ENCODE measurements at places on chromosomes 5 and 9. TPM values are rescaled to one million over a fixed set of nuclear protein-coding genes. Genes with fewer than 3 reads are reported as not detected.
A peak's percentile ranks its signal among the peaks of the same experiment; 100 is the strongest.

The C5orf52 gene
- total RNA-seq: not detected

The SLCO6A1 gene
- not detected for total RNA-seq

The SPATA31D4 gene
- not detected for total RNA-seq

The DNM1 gene
- 0.40 TPM for total RNA-seq

- no peak for DNase-seq
These were observed 61.0 kb downstream of the TNFSF8 start for GRCh38 chr9:114869378-114869777.

GRCh38 chr5:81761270-81761669 lies 10.4 kb upstream of the SSBP2 start:
- DNase-seq: no peak

DNA sequence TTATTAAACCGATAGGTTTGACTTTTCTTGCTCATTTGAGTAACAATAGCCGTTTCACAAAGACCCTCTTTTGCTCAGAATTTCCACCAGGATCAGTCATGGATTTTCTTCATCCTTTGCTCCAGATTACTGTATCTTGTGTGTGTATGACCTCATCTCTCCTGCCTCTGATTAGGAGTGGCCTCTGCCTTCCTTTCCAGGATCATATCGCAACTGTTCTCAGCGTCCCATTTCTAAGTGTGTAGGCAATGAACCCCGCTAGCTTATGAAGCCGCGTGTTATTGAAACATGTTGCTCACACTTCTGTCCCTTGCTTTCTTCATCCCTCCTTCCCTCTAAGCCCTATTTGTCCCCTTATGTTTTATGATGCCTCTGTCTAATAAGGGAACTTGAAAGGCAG lies 169.8 kb upstream of the RPS23 start:
- no peak for DNase-seq

GRCh38 chr5:178466342-178466741 lies 123.9 kb downstream of the COL23A1 start:
- DNase-seq: peak; percentile 8

DNA sequence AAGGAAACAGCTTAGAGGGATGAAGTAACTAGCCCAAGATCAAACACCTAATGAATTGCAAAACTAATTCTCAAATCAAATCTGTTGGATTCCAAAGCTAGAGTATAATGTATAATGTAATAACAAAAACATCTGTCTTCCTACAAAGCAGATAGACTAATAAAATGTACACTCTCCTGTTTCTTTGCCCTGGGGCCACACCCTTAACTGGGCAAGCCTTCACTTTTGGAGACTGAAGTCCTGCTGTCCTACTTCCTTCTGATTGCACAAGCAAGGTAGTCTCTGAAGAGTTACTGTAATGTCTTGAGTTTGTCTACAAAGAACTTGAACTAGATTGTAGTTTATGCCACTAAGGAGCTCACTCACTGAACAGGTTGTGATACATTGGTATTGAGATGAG lies 2.5 kb downstream of the TTC1 start:
- DNase-seq: no peak

DNA sequence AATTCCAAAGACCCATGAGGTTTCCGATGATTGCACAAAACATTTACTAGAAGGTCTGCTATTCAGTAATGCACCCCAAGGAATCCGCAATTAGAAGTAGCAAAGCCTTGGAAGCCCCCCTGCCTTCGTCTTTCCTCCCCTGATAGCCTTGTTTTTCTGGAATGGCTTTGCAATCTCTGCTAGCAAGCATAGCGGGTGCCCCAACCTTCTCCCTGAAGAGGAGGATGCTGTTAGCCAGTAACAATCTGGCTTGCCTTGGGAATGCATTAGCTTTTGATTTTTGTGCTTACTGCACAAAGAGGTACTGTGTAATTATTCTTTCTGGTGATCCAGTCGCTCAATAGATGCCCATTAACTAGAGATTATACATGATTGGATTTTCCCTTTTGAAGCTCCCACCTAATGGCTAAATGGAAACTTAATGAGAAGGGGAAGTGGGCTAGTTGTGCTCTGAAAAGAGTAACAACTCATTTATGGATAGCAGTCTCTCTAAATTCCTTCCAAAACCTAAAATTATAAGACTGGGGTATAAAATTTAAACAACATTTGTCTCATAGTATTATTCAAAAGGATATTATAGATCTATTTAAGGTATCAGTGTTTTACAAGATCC lies 91.6 kb downstream of the FBXW11 start:
- DNase-seq: no peak

DNA sequence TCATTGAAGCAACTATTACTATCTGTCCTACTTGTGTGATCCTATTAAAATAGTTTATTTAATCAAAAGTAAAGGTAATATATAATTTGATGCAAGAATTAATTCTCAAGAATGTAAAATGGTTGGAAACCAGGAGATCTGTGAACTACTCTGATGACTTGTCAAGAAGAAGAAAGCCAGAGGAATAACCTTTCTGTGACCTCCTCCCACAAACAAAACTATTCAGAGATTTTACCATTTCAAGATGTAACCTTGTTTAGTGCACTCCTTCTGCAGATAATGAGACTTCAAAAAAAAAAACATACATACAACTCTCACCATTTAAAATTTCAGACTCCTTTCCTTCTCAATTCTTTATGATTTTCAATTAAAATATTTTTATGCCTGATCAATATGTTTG lies 79.5 kb downstream of the RFX3 start:
- DNase-seq: no peak

- DNase-seq: no peak
These were observed 4.9 kb upstream of the RCL1 start for GRCh38 chr9:4787876-4788275.

DNA sequence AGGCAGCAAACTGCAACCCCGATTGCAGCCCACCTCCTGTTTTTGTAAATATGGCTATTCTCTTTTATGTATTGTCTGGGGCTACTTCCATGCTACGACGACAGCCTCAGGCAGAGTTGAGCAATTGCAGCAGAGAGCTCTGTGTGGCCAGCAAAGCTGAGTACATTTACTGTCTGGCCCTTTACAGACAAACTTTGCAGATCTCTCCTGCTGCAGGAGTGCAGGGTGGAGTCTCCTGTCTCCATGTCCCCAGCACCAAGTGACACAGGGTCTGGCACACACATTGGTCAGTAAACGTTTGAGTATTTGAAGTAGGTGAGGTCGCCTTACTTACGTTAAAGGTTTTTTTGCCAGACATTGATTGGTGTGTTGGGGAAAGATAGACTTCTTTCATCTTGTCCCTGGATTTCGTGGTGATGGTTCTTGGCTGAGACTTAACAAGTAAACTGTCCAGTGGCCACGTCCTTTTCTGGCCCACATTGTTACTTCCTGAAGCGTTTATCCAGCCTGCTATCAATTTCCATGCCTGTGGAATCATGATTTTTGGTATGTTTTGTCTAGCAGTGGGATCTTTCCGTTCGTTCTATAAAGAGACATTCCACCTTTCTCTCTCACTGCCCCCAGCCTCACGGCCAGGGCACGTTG lies 27.2 kb downstream of the PRRC2B start:
- no peak for DNase-seq

DNA sequence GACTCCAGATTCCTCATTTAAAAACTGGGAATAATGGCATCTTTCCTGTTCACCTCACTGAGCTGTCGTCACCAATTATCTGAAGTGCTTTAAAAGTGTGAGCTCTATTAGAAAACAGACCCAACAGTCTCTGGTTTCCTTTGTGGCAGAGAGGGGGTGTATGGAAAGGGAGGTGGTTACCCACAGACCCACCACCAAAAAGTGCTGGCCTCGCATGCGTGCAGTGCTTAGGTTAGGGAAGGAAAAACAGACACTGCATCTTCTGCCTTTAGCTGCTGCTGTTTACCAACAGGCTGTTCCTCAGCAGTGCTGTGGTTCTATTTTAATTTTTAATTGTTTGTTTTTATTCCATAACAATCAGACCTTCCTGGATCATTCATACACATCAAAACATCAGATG lies 249.6 kb downstream of the PIK3R1 start:
- DNase-seq: peak; percentile 67

- DNase-seq: peak; percentile 58
These were observed 398.5 kb upstream of the RPS23 start for GRCh38 chr5:82676661-82677060.

DNA sequence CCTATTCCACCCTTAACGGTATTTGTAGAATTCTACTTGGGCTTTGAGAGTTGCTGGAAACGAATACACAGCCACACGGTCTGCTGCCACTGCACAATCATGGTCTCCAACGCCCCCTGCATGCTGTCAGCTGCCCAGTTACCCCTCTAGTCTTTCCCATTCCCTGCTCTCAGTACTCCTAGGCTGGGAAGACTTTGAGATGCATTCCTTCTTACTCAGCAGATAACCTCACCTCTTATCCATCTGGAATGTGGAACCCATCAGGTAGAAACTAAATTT lies 92.8 kb downstream of the ANKH start:
- no peak for DNase-seq

DNA sequence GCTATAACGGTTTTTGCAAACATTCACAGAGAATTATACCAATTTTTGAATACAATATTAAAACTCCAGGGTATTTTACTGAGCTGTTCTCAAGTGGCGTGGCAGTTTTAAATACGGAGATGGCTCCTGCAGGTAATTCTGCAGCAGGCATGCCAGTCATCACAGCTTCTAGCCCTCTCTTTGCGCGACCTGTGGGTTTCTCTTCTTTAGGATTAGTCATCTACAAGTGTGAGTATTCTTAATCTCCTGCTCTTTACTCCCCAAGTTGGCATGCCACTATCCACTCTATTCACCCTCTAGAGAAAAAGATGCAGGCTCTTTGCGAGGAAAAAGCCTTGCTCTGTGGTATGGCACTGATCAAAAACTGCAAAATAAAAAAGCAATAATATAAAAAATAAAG lies 43.9 kb downstream of the ANKRD31 start:
- DNase-seq: no peak

- DNase-seq: no peak
These were observed 6.9 kb upstream of the ABCA1 start for GRCh38 chr9:104934691-104935500.

DNA sequence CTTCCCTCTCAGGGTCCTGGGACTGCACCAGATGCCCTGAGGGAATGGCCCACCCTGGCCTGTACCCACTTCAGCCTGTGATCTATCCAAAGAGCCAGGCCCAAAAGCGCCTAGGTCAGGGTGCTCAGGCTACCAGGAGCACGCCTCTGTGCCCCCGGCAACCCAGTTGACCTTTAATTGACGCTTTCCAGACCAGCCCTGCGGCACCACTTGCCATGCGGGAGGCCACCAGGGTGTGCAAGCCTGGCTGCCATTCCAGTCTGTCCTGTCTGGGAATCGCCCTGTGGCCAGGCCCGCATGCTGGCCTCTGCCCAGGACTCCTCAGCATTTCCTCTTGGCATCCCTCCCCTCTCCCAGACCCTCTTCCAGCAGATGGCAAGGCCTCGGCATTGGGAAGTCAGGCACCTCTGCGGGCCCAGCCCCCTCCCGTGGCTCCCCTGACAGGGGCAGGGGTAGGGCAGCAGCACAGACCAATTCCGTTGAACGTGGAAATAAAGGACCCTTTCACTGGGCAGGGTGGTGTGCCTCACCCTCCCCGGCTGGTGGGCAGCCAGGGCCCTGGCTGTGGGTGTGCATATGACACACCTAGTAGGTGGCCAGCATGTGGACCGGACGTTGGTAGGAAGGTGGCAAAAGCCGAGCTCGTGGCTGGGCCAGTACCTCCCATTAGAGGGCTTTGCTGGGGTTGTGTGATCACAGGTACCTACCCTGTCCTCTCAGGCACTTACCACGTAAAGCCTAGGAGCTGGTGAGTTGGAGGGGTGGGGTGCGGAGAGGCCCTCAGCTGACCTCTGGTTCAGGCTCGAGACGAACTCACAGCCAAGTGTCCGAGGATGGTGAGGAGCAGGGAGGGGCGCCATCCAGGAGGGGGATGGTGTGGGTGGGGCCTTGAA lies 3.5 kb upstream of the AIF1L start:
- DNase-seq: no peak

GRCh38 chr9:14531341-14532269 lies 161.6 kb downstream of the ZDHHC21 start:
- DNase-seq: no peak

DNA sequence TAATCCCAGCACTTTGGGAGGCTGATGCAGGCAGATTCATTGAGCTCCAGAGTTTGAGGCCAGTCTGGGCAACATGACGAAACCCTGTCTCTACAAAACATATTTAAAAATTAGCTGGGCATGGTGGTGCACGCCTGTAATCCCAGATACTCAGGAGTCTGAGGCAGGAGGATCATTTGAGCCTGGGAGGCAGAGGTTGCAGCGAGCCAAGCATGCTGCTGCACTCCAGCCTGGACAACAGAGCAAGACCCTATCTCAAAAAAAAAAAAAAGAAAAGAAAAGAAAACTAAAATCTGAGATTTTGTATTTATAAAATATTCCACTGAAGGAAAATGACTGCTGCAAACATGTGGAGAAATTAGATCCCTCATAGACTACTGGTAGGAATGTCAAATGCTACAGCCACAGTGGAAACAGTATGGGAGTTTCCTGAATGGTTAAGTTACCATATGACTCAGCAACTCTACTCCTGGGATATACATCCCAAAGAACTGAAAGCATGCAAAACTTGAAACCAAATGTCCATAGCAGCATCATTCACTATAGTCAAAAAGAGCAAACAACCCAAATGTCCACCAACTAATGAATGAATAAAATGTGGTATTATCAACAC lies 106.1 kb downstream of the UBAP2 start:
- no peak for DNase-seq

DNA sequence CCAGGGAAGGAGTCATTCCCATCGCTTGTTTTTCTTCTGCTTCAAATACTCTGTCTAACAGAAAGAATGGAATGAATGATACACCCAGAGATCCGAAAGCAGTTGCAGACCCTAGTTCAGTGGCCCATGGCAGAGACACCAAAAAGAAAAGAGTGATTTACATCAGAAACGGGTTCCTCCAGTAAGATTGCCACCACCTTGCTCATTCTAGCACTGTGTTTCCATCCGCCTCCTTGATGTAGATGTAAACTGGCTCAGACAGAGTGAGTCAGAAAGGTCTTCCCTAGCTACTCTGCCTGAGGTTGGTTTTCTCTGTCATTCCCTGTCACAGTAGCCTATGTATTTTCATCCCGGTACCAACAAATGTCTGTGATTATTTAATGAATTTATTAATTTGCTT lies 15.9 kb upstream of the CLINT1 start:
- no peak for DNase-seq

GRCh38 chr9:75990576-75991304 lies 100.3 kb downstream of the PCSK5 start:
- DNase-seq: no peak

- peak; percentile 86 for DNase-seq
These were observed 14.1 kb downstream of the SEMA4D start for GRCh38 chr9:89483592-89484474.

DNA sequence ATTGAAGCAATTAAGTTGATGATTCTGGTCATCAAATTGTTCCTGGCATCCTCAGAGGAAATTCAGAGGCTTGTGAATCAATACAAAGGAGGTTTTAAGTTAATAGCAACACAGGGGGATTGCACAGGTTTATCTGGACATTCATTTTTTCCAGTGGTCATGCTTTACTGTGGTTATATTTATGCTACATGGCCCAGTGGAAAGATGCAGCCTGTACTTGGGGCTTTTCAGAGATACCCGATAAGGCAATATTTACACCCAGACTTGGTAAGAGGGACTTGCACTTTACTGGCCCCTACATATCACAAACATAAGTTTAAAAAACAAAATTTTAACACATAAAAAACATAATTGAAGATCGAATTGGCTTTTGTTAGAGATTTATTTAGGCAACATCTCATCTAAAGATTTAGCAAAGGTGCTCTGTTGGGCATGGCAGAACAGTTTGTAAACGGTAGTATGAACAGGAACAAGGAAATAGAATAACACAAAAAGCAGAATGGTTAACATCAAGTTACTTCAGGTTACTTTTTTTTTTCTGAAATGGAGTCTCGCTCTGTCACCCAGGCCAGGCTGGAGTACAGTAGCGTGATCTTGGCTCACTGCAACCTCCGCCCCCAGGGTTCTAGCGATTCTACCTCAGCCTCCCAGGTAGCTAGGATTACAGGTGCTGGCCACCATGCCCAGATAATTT lies 49.7 kb upstream of the GLDC start:
- DNase-seq: no peak
